GM23248 (cell line): ENCODE measurements at places on chromosomes 4 and X.
A peak's percentile ranks its signal among the peaks of the same experiment; 100 is the strongest.

DNA sequence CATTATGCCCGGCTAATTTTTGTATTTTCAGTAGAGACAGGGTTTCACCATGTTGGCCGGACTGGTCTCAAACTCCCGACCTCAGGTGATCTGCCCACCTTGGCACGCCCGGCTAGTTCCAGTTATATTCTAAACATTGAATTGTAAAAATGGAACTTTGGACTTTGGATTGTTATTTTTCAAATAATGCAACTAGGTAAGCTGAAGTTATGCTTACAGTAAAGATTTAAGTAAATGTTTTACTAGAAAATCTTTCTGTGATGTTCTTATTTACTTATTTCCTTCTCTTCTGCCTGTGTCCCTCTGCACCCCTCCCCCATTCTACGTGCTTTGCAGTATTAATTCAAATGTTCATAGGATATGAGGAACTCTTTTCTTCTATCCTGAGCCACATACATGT is 26.1 kb downstream of the GK start:
- no peak for DNase-seq

DNA sequence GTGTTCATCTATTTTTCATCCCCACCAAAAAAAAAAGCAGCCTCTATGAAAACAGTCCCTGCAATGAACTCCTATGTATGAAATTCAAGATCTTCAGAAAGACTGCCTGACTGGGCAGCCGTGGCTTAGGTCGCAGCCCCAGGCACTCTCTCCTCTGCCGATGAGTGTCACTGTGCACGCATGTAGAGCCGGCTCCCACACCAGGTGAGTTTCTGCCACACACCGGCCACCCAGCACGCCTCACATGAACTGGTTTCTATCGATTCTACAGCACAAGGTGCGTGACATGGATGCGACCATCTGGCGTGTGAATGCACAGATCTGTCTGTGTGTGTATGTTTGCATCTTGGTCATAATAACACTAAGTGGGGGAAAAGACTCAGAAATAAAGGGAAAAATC is 140.4 kb downstream of the AFAP1 start:
- DNase-seq, result no peak

- DNase-seq, result peak; percentile 82
Observed at GRCh38 chrX:120485638-120486520, 16.8 kb upstream of the LAMP2 start.

- DNase-seq, result no peak
Observed at GRCh38 chrX:68865300-68865699, 36.5 kb downstream of the EFNB1 start.

GRCh38 chr4:70836081-70836480 is 3.6 kb downstream of the GRSF1 start:
- no peak for DNase-seq

- DNase-seq, result no peak
Observed at GRCh38 chr4:38131371-38132091, 171.3 kb downstream of the PTTG2 start.

DNA sequence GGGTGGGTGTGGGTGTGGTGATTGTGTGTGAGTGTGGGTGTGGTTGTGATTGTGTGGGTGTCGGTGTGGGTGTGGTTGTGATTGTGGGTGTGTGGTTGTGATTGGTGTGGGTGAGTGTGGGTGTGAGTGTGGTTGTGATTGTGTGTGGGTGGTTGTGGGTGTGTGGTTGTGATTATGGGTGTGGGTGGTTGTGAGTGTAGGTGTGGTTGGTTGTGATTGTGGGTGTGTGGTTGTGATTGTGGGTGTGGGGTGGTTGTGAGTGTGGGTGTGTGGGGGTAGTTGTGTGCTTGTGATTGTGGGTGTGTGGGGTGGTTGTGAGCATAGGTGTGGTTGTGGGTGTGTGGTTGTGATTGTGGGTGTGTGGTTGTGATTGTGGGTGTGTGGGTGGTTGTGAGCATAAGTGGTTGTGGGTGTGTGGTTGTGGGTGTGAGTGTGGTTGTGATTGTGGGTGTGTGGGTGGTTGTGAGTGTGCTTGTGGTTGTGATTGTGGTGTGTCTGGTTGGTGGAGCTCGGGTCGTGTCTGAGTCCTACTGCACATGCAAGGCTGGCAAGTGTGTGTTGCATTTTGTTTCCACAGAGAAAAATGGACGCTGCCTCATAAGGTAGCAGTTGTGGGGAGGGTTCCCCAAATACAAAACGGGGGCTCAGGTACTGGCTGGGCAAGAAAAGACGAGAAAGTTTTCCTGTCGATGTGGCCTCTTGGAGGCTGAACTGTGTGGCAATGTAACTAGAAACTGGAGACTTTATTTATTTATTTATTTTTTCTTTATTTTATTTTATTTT is 116.7 kb downstream of the UBE2K start:
- DNase-seq, result peak; percentile 50

DNA sequence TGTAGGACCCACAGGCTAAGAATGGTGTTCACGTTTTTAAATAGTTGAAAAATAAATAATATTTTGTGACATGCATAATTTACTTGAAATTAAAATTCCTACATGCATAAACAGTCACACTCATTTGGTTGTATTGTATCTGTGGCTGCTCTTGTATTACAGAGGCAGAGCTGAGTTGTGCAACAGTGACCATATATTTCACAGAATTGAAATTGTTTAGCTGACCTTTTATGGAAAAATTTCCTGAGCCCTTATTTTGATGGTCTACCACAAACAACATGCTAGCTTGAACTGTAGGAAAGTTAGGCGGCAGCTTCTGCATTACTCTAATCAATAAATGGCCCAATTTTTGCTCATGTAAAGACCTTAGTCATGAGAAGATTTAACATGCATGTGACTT is 633.4 kb upstream of the AADAT start:
- DNase-seq, result no peak

DNA sequence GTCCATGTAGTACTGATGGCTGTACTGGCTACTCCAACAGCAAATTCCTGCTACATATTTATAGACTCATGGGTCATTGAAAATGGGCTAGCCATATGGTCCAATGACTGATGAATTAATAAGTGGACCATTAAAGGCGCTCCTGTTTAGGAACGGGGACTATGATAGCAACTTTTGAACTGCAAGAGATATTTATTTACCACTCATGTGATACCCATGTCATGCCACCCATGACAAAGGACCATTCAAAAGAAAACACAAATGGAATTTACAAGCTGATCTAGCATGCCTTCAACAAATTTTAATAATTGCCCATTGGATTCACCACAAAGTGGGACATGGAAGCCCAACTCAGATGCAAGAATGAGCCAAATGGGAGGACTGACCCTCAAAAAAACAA is 240.0 kb upstream of the GALNTL6 start:
- DNase-seq, result no peak

DNA sequence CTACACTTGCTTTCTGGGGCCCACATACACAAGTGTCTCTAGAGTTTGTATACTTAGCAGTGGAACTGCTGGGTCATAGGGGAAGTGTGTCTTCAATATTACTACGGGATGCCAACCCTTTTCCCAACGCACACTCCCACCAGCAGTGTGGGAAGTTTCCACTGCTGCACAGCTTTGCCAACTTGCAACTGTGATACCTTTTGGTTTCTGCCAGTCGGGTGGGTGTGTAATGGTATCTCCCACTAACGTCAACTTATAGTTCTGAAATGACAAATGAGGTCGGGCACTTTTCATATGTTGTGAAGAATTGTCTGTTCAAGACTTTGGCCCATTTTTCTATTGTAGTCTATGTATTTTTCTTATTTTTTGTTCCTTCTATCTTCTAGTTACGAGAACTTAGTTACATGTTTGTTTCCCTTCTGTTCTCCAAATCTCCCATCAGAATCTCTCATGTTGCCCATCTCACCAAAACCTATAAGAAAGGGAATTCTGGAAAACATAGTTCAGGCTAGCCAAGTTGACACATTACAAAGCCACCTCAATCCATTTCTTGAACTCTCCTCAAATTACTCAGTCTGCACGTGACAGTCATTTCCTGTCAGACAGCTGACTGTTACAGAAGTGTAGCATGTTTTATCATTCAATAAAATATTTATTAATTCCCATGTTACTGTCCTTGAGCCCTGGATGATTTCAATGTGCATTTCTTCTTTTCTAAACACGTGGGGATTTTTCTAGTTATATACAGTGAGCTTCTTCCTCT is 30.7 kb downstream of the PNMA6E start:
- no peak for DNase-seq
